GM03348 (cell line): ENCODE measurements at places on chromosomes 16 and 17.

- DNase-seq: no peak
These were observed 8.6 kb upstream of the CBX4 start for GRCh38 chr17:79847698-79848369.

DNA sequence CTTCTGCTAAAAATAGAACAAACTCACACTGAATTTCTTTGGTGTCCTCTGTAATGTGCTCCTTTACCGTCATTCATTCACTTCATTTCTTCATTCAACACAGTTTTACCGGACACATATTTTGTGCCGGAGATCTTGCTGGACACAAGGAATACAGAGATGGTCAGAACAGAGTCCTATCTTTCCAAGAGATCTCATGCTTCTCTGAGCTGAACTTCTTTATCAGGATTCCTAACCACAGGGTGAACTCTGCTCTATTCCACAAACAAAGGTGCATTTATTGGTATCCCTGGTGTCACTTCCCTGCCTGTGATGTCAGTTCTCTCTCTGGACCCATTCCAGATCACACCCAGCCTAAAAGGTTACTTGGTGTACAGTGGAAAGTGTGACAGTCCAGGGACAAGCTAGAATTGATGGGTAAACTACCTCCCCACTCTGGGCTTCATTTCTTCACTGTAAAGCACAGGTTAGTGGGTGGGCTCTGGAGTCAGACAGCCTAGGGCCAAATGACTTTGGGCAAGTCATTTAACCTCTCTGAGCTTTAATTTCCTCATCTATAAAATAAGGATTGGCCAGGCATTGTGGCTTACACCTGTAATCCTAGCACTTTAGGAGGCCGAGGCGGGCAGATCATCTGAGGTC lies 4.2 kb downstream of the IFI35 start:
- DNase-seq: no peak

- no peak for DNase-seq
These were observed 1144.9 kb upstream of the GOT2 start for GRCh38 chr16:59878999-59879398.

DNA sequence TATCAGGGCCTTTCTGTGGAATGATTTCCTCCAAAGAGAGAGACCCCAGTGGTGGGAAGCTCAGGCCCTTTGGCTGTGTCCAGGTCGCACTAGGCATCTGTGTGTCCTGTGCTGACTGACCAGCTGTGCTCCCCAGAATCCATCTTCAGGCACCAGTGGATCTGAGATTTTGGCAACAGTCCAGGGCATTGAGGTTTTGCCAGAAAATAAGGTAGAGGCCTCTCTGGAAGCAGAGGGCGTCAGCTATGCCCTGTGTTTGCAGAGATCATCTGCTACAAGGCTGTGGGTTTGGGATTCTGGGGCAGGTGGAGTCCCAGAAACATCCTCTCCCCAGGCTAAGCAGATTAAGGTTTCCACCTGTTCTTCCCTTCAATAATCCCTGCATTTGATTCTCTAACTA lies 57.5 kb upstream of the TOB1 start:
- no peak for DNase-seq

DNA sequence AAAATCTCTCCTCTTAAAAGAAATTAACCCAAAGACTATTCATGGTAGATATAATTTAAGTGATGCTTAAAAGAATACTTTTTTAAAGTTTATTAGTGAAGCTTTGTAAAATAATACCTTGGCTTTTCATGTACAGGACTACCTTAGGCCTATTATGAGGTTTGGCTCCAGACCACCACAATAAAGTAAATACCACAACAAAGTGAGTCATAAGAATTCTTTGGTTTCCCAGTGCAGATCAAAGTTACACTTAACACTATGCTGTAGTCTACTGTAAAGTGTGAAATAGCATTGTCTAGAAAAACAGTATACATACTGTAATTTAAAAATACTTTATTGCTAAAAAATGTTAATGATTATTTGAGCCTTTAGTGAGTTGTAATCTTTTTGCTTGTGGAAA lies 31.7 kb downstream of the CLTC start:
- DNase-seq: no peak

- no peak for DNase-seq
These were observed 169.4 kb downstream of the FOXL1 start for GRCh38 chr16:86747761-86748160.

- no peak for DNase-seq
These were observed 25.1 kb upstream of the EIF1 start for GRCh38 chr17:41663451-41664171.

DNA sequence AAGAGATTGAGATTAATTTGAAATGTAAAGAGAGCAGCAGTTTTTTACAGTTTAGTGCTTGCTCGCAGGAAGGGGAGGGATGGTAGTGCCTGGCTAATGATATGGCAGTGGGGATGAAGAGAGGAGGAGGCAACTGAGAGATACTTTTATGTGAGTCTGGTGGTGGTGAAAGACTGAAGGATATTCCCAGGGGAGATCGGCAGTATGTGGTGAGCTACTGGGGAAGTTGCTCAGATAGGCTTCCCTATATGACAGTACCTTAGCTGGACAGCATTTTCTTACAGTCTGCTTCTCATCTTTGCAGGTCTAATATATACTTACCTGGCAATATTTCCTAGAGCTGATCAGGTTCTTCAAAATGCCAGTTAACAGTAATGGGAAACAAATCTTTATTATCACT lies 8.6 kb downstream of the CEP95 start:
- DNase-seq: no peak

DNA sequence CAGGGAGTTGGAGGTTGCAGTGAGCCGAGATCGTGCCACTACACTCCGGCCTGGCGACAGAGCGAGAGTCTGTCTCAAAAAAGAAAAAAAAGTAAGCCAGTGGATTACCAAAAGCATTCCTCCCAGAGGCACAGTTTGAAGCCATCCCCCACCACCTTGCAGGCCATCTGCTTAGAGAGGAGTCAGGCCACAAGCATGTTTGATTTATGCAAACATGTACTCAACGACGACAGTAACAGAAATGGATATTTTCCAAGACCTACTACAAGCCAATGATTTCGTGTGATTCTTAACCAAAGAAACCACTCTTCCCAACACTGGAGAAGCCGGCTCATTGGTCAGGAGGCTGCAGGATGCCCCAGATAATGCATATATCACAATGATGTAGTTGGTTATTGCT lies 34.8 kb downstream of the MYH13 start:
- DNase-seq: peak; percentile 71

DNA sequence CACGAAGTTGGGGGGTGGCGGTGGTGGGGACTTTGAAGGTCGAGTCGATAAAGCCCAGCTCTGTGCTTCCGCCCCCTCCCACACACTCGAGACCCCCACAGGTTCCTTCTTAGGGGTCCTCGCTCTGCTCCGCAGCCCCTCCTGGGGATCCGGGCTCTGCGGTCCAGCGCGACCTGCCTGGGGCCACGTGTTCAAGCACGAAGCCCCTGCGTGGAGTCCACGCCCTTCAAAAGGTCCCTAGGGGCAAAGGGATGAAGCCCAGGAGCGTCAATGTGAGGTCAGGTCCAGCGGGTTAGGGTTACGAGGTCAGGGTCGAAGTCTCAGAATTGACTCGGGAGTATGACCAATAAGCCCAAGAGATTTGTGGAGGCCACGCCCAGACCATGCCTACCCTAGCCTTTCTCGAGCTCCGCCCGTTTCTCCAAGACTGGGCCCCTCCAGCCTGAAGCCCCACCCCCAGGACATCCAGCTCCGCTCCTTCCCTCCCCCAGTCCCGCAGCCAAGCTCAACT lies 786 bp upstream of the CACNA1G start:
- peak; percentile 64 for DNase-seq

- DNase-seq: no peak
These were observed 581 bp upstream of the AGRP start for GRCh38 chr16:67483731-67484525.

GRCh38 chr16:24504472-24505345 lies 34.7 kb upstream of the RBBP6 start:
- peak; percentile 81 for DNase-seq

DNA sequence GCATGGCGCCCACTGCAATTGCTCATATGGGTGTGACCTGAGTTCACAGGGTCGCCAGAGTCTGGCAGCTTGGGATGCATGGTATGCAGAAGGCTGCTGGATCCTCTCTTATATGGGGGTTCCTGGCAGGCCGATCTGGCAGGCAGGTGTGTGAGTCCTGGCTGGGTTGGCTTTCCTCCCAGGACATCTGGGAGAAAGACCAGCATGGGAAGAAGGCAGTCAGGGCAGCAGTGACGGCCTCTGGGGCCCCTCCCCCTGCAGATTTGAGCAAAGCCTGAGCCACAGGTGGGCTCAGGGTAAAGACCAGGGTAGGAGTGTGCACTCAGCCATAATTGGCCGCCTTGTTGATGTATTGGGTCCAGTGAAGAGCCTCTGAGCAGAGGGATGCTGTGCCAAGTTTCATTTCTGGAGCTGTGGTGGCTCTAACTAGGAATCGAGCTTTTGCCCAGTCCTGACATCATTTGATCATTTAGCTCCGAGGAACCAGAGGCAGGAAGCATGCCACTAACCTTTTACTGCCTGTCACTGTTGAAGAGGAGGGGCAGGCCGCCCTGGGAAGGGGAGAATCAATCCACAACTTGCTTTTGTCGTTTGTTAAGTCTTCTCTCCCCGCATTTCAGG lies 174.3 kb downstream of the CCDC182 start:
- no peak for DNase-seq

GRCh38 chr17:29103341-29103740 lies 60.4 kb downstream of the PIPOX start:
- no peak for DNase-seq

DNA sequence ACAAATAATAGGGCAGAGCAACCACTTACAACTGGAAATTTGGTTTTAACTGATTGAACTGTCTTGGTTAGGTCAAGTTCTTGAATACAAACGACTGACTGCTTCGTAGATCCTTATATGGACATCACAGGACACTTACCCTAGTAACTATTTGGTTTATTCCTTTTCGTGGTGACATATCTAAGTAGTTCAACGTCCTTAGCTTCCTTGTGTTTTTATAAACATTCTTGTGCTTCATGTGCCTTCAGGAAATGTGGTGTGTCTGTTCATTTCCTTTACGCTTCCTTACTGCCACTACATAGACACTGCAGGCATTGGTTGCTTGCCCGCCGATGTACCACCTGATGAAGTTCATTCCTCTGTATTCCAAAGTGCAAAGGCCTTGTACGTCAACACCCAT lies 59.3 kb downstream of the USP10 start:
- DNase-seq: no peak

DNA sequence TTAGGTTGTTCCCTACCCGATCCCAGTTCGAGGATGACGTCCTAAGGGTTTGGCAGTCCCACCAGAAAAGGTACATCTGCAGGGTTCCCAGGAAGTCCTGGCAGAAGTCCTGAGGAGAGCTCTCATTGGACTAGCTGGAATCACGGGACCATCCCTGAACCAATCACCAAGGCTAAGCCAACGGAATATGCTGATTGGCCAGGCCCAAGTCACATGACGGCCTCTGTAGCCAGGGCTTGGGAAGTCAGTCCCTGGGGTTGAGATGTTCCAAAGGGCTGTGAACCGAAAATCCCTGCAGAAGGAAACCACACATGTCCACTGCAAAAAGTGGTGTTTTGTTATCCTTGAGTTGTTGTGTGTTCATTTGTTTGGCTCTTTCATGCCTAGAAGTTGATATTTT lies 68.2 kb upstream of the ZNF423 start:
- no peak for DNase-seq

DNA sequence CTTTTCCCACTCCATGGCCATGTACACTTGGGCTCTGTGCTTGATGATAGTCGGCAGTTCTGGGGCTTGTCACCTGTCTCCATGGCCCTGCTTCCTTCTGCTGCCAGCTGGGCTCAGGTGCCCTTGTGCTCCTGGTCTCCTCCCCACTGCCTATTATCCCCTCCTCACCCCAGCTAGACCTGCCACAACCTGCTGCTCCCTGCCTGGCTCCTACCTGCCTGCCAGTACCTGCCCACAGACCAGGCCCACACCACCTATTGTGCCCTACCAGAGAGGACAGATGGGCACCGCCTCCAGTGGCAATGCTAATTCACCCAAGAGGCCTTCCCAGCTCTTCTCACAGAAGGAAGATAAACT lies 538 bp upstream of the RAPGEFL1 start:
- DNase-seq: no peak

- DNase-seq: no peak
These were observed 227.3 kb downstream of the IRX3 start for GRCh38 chr16:54059319-54059718.

GRCh38 chr16:80739523-80739922 lies 64.9 kb downstream of the CDYL2 start:
- DNase-seq: no peak

DNA sequence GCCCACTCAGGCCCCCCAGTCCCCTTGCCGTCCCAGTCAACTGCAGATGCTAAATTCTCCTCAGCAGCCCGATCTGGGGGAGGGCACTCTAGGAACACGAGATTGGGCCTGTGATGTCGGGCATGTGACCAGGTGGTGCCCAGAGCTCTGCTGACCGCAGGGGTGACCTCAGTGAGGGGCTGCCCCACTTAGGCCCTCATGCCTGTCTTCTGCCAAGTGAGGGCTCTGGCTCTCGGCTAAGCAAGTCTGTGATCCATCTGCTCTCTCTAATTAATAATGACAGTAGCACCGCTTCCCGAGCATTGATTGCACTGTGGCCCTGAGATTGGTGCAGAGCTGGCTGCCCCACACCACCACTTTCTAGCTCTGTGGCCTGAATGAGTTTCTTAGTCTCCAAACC lies 138.8 kb downstream of the MRM1 start:
- DNase-seq: no peak

GRCh38 chr17:17388657-17389496 lies 85.7 kb downstream of the NT5M start:
- no peak for DNase-seq

DNA sequence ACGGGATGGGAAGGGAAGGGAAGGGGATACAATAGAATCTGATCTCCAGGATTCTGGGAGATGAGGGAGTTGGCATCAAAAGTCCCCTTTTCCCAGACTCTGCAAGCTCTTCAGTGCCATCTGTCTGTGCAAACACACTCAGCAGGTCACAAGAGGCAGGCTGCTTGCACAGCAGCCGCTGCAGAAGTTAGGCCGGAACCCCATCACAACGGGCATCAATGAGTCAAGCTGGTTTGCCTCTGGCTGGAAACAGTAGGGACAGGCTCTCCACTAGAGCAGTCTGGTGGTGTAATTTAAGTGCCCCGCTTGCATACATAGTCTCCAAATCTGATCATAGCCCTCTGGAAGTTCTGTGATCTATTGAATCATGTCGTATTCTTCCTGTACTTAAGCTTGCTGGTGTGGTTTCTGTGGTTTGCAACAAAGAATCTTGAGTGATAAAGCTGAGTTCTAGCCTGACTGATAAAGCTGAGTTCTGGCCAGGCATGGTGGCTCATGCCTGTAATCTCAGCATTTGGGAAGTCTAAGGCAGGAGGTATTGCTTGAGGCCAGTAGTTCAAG lies 33.7 kb upstream of the KDM8 start:
- peak; percentile 60 for DNase-seq

GRCh38 chr16:55495616-55496289 lies 13.1 kb upstream of the LPCAT2 start:
- DNase-seq: peak; percentile 76

- DNase-seq: no peak
These were observed 144.0 kb downstream of the SOCS1 start for GRCh38 chr16:11111856-11112634.

- DNase-seq: no peak
These were observed 141.3 kb upstream of the CDH8 start for GRCh38 chr16:62177351-62178203.
